Right lung (tissue), 10 donors: ENCODE measurements at places on chromosomes 4 and X.

GRCh38 chr4:75555294-75556164, at the start of gene ODAPH:
TSS of gene ODAPH (plus strand) at chr4:75556066. CDS start at chr4:75556083, 17 bp downstream.
- DNase-seq = no peak

- no peak for DNase-seq
Measured at GRCh38 chrX:18101087-18101486, 119.6 kb downstream of the BEND2 start.

DNA sequence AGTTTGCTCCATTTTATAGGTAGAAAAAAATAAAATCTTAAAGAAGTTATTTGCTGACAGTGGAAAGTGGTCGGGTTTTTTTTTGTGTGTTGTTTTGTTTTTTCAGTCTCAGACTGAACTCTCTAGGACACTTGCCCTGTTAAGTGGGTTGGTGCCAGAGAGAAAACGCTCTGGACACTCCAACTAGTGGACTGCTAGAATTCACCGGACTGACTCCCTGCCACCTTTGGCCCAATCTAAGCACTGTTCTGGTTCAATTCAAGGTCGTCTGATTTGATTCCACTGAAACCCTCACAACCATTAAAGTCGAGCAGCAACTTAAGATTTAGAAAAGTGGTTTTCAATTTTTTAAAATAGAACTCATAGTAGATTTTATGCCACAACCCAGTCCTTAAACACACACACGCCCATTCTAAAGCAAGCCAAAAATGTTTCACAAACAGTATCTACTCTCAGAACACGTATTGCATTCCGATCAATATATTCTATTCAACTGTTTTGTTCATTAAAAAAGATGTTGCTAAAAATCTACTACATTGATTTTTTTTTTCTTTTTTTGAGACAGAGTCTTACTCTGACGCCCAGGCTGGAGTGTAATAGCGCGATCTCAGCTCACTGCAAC, 27.3 kb downstream of the RWDD4 start:
- no peak for DNase-seq

DNA sequence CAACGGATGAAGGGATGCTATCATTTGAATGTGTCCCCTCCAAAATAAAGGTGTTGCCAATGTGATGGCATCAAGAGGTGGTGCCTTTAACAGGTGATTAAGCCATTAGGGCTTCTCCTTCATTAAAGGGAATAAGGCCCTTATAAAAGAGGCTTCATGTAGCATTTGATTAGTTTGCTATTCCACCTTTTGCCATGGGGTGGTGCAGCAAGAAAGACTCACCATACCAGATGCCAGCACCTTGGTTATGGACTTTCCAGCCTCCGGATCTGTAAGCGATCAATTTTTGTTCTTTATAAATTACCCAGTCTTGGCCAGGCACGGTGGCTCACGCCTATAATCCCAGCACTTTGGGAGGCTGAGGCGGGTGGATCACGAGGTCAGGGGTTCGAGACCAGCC, 7.9 kb upstream of the SLC25A43 start:
- DNase-seq = no peak

- DNase-seq = no peak
Measured at GRCh38 chrX:70084592-70085240, 22.5 kb downstream of the OTUD6A start.

DNA sequence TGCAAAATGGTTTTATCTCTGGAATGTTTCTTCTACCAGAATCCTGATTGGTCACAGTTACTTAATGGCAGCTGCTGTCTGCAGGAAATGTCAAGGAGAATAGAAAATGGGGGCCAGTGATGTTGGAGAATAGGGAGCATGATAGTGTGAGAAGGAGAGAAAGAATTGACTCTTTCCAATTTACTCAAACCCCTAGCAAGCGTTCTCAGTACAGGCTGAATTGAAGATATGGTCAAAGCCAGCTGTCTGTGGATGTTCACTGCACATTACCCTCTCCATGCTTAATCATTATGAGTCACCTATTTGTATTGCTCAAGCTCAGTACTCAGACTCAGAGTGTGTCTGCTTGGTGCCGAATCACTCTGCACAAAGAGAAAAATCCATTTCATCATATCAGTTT, 57.8 kb upstream of the FAM47B start:
- no peak for DNase-seq

DNA sequence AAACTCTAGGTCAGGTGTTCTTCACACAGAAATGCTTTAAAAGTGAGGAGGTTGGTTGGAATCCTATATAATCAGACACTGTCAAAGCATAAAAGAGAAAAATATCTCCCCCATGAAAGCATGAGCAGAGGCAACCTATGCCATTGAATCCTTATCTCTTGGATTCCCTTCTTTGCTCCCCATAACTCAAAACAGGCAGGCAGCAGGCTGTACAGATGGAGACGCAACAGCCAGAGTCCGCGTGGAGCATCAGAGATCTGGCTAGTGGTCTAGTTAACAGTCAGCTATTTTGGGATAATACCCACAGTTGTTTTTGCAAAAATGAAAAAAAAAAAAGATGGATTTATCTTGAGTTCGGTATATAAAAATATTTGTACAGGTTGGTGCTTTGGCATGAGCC, 490.0 kb upstream of the TENM3 start:
- DNase-seq = no peak

- DNase-seq = no peak
Measured at GRCh38 chr4:82585690-82586435, 24.1 kb upstream of the TMEM150C start.
